Kidney (tissue), 22 donors: ENCODE measurements at places on chromosomes 12 and 14. TPM values are rescaled to one million over a fixed set of nuclear protein-coding genes. Genes with fewer than 3 reads are reported as not detected.

The LRRK2 gene
- 8.6 TPM for polyA plus RNA-seq

GRCh38 chr12:57522887-57523705 is 472 bp downstream of the MBD6 start:
- H3K4me3 ChIP-seq = peak overlapping the region; percentile 68
- H3K27ac ChIP-seq = peak overlapping the region; percentile 89
- H3K27me3 ChIP-seq = no peaks in the 10 kb centered on the region
- H3K36me3 ChIP-seq = peaks cover 25% of the 10 kb centered on the region
- DNase-seq = peak; percentile 94

DNA sequence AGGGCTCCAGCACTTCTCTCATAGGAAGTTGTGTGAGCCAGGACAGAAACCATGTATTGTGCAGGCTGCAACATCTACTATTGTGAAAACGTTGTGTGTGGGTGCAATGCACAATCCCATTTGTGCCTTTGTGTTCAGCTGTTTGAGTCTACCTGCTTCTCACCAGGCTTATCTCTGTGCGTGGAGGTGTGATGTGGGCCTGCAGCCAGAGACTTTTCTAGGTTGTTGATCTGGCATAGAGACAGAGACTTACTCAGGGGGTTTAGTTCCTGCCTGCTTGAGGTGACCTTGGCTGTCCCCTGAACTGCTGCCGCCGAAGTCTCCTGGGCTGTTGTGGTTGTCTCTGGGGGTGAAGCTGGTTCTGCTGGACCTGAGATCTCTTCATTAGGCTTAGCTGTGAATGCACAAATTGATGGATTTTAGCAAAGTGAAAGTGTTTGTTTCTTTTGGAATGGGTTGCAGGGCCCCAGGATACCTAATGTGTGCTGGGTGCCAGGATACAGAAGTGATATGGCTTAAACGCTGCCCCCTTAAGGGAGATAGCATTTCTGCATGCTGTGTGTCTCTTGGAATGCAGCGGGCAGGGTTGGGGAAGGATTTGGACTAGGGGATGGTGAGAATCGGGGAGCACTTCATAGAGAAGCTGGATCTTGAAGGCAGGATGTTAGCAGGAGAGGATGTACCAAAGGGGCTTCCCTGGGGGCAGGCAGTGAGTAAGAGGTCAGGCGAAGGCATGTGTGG is 2.5 kb downstream of the LACRT start:
- H3K4me1 ChIP-seq = no peaks in the 10 kb centered on the region
- no peak overlapping the region for H3K27ac ChIP-seq
- no peaks in the 10 kb centered on the region for H3K36me3 ChIP-seq
- no peak for DNase-seq

The C12orf75 gene
- 107 TPM for polyA plus RNA-seq

GRCh38 chr12:92648242-92649031 is 54.4 kb upstream of the PLEKHG7 start:
- DNase-seq = no peak
- no peak overlapping the region for H3K27ac ChIP-seq
- no peaks in the 10 kb centered on the region for H3K4me1 ChIP-seq
- H3K36me3 ChIP-seq = no peaks in the 10 kb centered on the region

The CNOT2 gene
- polyA plus RNA-seq = 21.0 TPM

DNA sequence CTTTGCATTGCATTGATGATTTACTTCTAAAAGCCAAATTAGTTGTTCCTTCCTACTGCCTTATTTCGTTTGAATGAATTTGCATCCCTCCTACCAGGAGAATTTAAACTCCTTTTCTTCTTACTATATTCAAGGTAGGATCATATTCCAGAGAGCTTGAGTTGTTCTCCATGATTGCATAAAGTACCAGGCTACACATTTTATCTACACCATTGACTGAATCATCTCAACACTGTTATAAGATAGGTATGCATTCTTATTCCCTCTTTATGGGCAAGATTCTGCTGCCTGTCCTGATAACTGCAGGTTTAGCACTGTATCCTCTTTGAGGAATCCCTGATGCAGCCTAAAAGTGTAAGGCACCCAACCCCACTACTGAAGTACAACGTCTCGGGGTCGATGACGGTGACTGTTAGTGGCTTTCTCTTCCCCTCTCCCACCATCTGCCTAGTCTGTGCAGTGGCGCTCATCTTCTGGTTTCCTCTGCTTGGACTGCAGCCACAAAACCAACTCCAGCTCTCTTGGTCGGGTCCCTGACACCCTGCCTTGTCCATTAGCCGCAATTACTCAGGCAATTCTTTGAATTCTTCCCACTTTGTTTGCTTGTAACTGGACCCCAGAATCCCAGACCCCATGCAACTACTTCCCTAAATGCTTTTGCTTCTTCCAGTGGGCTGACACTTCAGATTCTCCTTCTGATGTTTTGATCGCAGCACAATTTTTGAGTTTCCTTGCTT is 44.4 kb upstream of the STXBP6 start:
- no peaks in the 10 kb centered on the region for H3K36me3 ChIP-seq
- H3K27me3 ChIP-seq = no peaks in the 10 kb centered on the region
- no peak overlapping the region for H3K4me3 ChIP-seq
- H3K27ac ChIP-seq = no peak overlapping the region
- no peaks in the 10 kb centered on the region for H3K4me1 ChIP-seq
- DNase-seq = no peak

- no peaks in the 10 kb centered on the region for H3K36me3 ChIP-seq
- no peak overlapping the region for H3K4me3 ChIP-seq
- H3K4me1 ChIP-seq = no peaks in the 10 kb centered on the region
Measured at GRCh38 chr12:57315681-57316080, 64.7 kb upstream of the STAC3 start.

The TMPRSS12 gene
- polyA plus RNA-seq = not detected

- no peaks in the 10 kb centered on the region for H3K27me3 ChIP-seq
- H3K4me3 ChIP-seq = no peak overlapping the region
- no peak for DNase-seq
- no peak overlapping the region for H3K27ac ChIP-seq
- peaks cover 2% of the 10 kb centered on the region for H3K36me3 ChIP-seq
Measured at GRCh38 chr14:59268011-59268410, 79.5 kb downstream of the DAAM1 start.

The GLIPR1L1 gene
- not detected for polyA plus RNA-seq

DNA sequence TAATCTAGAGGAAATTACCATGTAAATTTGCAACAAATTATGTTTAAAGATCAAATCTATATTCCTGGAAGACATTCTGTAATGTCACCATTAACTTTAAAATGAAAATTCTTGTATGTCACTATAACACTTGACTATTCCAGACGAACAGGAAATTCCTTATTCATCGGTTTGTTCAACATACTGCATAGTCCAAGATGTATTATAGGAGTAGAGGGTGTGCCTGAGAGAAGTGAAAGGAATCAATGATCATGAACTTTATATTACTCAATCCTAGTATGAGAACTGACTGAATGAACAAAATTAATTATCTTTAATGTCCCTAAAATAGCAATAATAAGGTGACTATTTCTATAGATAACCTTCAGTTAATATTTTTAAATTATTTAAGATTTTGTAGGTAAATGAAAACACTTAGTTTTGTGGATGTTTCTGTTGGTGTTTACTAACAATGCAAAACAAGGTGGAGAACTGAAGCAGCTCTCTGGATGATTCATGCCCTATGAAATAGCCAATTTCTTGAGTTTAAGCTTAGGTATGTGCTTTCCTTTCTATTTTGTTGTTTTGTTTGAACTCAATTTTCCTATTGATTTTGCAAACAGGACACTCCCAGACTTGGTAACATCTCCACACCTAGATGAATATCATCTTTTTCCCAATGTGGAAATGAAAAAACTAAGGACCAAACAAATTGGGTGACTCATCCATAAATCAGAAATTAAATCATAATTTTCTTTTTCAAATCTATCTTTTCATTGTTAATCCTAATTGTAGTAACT is 18.2 kb upstream of the ITPR2 start:
- H3K27ac ChIP-seq = no peak overlapping the region
- H3K4me1 ChIP-seq = no peaks in the 10 kb centered on the region
- H3K27me3 ChIP-seq = no peaks in the 10 kb centered on the region

DNA sequence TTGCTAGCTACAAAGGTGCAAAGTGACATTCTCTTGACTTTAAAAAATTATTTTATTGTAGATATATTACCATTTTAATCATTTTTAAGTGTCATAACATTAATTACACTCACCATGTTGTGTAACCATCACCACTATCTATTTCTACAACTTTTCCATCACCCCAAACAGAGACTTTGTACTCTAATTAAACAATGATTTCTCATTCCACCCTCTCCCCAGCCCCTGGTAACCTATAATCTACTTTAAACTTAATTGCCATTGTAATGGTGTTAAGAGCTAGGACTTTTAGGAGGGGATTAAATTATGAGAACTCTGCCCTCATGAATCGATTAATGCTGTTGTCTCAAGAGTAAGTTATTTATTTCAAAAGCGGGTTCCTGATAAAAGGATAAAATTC is 352.9 kb upstream of the SEL1L start:
- no peak overlapping the region for H3K27ac ChIP-seq
- H3K4me3 ChIP-seq = no peak overlapping the region
- H3K27me3 ChIP-seq = no peaks in the 10 kb centered on the region
- H3K4me1 ChIP-seq = no peaks in the 10 kb centered on the region
- H3K36me3 ChIP-seq = no peaks in the 10 kb centered on the region
- DNase-seq = no peak

DNA sequence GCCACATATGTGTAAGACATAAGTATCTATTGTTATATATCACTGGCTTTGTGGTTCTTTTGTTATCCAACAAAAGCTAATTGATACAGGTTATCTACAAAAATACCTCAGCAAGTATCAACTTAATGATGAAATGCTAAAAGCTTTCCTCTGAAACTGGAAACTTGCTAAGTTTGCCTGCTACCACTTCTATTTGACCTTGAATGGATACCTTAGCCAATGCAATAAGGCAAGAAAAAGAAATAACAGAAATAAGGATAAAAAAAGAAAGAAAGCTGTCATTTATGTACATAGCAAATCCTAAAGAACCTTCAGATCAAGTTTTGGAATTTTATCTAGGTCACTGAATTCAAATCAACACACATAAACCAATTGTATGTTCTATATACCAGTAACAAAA is 35.5 kb upstream of the RASSF3 start:
- no peak for DNase-seq
- no peaks in the 10 kb centered on the region for H3K4me1 ChIP-seq
- no peaks in the 10 kb centered on the region for H3K27me3 ChIP-seq
